Stimulated activated CD4-positive, alpha-beta T cell treated with anti-CD3 and anti-CD28 coated beads, Interleukin-12 subunit alpha, Interleukin-12 subunit beta, amount 100 ng/mL, for 24 hours (primary cell): ENCODE measurements at places on chromosomes 12 and 14.

- DNase-seq = no peak
Observed at GRCh38 chr12:132427999-132428935, 61.7 kb upstream of the FBRSL1 start.

DNA sequence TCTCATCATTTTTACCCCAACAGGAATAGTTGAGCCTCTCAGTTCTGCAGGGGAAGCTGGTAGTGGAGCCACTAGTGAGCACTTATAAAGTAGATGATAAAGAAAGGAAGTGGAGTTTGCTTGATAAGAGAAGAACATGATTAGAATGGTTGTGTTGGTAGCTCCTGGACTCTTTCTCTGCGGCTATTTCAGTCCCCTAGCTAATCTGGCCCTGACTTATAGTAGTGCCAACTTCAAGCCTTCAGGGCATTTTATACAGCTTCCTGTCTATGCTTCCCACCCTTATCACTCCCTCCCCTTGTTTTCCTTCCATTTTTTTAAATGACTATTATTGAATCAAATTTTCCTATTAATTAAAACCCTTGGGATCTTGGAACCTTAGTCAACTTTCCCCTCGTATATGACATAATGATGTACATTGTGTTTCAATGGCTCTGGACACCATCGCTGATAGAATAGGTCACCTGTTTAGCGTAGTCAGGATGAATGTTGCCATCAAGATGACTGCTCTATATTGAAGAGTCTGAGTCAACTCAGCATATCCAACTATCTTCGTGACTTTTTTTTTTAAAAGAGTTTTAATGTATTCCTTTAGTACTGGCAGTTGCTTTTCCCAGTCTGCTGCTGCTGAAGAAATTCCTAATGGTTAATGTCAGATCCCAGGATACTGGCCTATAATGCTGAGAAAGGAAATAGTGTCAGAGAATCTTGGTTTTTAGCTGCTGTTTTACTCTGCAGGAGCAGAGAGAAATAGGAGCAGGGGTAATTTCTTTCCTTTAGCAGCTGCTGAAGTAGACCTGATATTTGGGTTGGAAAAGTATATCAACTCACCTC lies 16.2 kb upstream of the PCNX1 start:
- no peak for DNase-seq

DNA sequence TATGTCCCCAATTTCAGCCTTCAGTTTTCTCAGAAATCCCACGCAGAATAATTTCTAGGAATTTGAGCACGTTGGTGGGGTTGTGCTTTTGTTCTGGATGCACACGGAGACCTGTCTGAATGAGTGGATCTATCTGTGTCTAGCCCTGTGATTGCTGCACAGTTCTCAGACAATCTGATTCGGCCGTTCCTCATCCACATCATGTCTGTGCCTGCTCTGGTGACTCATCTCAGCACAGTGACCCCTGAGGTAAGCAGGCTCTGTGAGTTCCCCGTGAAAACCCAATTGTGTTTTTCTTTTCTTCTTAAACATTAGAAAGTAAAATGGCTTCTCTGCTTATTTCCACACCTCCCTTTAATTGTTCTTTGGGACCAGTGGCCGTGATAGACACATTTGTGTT lies 20.2 kb downstream of the UBE3B start:
- no peak for DNase-seq

GRCh38 chr12:113895176-113895575 lies 70.9 kb downstream of the RBM19 start:
- no peak for DNase-seq

DNA sequence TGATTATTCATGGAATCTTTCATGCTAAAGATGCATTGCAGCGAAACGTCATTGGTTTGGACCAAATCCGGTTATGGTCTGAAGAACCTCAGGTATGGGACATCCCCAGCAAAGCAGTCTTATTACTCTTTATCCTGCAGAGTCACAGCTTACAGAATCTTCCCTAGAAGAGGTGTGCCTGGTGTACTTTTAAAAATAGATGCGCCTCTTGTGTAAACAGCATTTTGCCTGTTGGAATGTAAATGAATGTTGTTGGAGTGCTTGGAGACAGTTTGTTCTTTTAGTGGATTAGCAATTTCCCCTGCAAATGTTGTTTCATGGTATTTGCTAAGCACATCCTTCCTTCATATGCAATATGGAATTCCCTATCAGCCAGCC lies 242.5 kb downstream of the ZFP36L1 start:
- no peak for DNase-seq
